ENCODE measurements at places on chromosomes 13 and 19.

GRCh38 chr19:13302526-13303270, 152.5 kb downstream of the IER2 start:
- no peak for DNase-seq

GRCh38 chr19:20154636-20155035, 12.4 kb upstream of the ZNF486 start:
- no peak for DNase-seq

GRCh38 chr13:27631156-27631555, 9.5 kb downstream of the POLR1D start:
- DNase-seq, result no peak

- DNase-seq, result no peak
These were observed 41.8 kb downstream of the EFNB2 start for GRCh38 chr13:106493533-106494220.

DNA sequence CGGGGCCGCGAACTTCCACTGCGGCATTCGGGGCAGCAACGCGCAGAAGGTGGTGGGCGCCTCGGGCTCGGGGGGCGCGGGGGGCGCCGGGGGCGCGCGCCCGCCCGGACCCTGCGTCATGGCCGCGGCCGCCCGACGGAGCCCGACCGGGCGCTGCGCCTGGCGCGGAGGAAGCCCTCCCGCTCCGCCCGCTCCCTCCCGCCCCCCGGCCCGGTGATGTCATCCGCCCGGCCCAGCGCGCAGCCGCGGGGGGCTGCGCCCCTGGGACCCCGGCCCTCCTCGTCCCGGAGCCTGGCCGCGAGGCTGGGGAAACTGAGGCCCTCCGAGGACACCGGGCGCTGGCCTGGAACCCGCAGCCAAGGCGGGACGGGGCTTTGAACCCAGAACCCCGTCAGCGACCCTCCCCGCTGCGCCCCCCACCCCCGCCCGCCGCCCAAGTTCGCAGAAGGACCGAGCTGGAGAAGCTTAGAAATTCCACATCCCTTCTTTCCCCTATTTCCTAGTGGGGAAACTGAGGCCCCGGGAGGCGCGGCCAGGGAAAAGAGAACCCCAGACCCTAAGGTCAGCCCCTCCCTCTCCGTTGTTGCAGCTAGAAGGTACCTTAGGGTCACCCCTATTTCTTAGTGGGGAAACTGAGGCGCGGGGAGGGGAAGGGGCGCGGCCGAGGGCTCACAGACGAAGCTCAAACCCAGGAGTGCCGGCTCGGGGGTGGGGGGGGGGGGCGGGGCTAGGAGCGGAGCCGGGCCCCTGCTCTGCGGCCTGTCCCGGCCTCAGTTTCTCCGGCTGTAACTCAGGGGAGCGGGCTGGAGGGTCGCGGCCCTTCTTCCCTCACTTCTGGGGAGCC, at the start of gene SHC2:
Gene SHC2 (minus strand): TSS at position 157 of the 844 bp plus-strand sequence. CDS start 37 bp downstream, at position 120.
- DNase-seq, result no peak

- DNase-seq, result no peak
These were observed 2.8 kb downstream of the HIPK4 start for GRCh38 chr19:40387155-40387554.

GRCh38 chr19:47507924-47508553, 6.8 kb downstream of the NAPA start:
- no peak for DNase-seq

GRCh38 chr13:41099986-41100385, 32.6 kb downstream of the KBTBD6 start:
- no peak for DNase-seq

- no peak for DNase-seq
These were observed 580.3 kb downstream of the GPC6 start for GRCh38 chr13:93806861-93807260.

DNA sequence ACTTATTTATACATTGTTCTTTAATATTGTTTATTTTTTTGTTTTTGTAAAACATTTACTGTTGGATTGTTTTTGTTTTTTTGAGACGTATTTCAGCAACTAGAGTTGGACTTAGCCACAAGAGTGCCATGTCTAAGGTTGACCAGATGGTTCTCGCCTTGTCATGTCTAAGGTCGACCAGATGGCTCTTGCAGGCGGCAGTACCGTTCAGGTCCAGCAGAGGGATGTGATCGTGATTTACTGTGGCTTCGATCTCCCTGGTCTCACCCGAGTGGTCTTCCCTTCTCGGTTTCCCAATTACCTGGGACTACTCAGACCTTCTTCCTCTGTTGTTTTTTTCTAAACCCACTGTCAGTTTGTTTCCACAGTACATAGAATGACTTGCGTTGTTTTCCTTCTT, 1438.6 kb downstream of the UQCRFS1 start:
- DNase-seq, result no peak

GRCh38 chr13:44416301-44416700, 42.7 kb downstream of the SERP2 start:
- no peak for DNase-seq

DNA sequence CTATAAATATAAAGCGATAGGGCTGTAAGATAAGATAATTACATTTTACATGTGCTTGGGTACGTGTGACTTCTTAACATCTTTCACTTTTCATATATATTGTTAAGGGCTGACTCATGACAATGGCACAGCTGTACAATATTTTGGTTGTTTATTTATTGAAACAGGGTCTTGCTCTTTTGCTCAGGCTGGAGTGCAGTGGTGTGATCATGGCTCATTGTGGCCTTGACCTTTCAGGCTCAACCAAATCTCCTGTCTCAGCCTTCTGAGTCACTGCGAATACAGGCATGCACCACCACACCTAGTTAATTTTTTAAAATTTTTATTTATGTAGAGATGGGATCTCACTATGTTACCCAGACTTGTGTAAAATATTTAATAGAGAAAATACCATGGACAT, 2532.4 kb upstream of the PCDH20 start:
- no peak for DNase-seq

DNA sequence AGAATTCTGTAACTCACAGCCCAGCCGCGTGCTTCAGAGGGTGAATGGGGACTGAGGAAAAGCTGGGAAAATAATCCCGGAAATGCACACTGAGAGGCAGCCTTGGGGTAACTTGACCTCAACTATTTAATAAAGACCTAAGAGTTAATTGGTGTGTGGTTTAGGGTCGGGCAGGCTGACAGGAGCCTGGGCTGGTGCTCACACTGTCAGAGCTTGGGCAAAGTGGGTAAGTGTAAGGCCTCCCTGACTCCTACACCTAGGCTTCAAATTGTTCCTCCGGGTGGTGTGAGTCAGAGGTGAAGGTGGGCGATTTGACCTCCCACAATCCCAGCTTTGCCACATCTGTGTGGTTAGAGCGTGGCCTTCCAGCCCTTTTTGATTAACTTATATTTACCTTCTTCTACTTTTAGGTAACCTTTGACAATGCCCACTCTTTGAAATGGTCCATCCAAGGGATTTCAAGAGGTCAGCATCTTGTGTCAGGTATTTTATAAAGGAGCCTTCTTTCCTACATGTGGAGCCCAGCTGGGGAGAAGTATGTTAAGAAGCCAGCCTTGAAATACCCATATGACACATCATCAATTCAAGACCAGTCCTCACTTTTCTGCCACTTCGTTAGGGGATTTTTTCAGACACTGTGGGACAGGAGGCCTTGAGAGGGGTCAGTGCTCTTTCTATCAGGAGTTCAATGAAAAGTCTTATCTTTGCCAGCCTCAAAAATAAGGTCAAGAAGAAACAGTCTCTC, 114.2 kb downstream of the NUFIP1 start:
- DNase-seq, result no peak

- DNase-seq, result no peak
These were observed 1.4 kb downstream of the CAPN12 start for GRCh38 chr19:38742906-38743305.

DNA sequence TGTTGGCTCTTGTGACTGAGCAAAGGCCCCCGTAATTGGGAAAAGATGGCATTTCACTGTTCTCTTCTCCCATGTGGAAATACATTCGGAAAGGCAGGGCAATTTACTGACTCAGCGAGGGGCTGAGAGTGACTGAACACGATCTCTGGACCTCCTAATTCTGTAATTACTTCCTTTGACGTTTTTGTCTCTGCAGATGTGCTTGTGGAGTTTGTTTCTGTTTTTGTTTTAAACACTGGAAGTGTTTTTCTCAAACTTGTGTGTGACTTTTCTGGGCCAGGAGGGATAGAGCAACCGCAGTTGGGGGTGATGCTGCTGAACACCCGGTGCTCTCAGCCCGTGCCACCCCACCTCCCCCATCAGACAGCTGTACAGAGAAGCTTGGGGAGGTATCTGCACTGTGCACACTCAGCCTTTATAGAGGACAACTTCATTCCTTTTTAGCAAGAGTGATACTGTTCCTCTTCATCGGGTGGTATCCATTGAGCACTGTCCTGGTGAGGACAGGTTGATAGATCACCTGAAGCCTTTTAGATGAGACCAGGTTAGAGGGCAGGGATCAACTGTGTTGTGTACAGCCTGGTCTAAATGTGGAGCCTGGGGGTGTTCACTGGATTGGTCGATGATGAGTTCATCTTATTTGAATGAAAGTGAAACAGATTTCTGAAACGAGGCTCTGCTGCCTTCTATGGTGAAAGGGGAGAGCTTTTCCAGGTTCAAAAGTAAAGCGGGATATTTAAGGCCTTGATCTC, 117.4 kb downstream of the ESD start:
- DNase-seq, result no peak

GRCh38 chr13:33518452-33518851, 232.9 kb upstream of the STARD13 start:
- no peak for DNase-seq

DNA sequence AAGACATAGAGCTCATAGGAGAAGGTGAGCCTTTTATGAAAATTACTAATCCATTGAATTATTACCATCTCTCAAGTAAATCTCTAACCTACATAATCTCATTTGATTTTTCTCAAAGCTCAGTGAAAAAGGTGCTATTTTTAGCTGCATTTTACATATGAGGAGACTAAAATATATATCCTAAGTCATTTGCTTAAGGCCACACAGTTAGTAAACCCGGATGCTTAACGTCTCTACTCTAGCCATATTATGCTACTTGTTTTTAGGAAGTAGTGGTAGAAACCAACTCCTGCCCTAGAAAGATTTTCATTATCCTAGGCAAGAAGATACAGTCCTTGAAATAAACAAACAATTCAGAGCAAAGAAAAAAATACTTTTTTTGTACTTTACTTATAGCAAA, 108.9 kb downstream of the RBM26 start:
- DNase-seq, result no peak

GRCh38 chr19:47618771-47619170, 9.8 kb downstream of the BICRA start:
- no peak for DNase-seq

DNA sequence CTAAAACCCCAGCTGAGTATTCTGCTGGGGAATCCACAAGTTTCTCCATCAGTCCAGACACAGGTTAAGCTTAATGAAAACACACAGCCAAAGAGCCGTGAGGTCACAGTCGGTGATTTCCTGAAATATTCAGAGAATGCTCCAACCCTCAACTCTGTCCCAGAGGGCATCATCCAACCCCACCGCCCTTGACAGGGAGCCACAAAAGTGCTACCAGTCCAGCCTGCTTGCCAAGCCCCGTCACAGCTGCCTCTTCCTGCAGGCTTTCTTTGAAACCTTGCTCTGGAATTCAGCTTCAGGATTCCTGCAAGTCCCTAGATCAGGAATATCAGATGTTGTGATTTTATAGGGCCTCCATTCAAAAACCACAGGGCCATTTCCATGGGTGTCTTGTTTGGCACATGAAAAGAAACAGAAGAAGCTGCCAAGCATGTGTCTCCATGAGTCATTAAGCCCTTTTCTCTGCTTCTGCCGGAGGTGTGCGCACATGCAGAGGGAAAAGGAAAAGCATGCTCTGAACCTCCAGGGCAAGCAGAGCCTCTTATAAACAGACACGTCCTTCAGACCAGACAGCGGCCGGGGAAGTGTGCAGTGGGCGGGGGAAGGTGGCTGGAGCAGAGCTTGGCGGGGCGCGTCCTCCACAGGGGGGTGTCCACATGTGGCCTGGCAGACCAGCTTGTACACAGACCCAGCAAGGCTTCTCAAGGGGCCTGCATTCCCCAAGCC, 164.7 kb downstream of the KATNAL1 start:
- peak; percentile 81 for DNase-seq

- DNase-seq, result no peak
These were observed 36.1 kb downstream of the OLFM4 start for GRCh38 chr13:53064731-53065130.

DNA sequence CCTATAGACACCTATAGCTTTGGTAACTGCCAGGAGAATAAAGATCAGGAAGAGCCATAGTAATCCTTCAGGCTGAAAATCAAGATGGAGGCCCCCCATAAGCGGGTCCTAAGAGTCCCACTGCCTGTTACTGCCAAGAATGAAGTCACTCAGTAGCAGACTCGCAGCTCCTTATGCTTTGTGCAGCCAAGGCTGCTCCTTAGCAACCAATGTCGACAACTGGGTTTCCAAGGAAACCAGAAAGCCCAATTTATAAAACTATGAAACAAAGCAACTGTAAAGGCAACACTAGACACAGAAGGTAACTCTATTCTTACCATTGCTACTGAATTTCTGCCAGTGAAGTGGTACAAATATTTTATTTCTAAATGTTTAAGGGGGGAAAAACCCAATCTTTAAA, 56.5 kb downstream of the DCLK1 start:
- DNase-seq, result no peak

GRCh38 chr13:48151363-48152161, 56.7 kb upstream of the MED4 start:
- no peak for DNase-seq

DNA sequence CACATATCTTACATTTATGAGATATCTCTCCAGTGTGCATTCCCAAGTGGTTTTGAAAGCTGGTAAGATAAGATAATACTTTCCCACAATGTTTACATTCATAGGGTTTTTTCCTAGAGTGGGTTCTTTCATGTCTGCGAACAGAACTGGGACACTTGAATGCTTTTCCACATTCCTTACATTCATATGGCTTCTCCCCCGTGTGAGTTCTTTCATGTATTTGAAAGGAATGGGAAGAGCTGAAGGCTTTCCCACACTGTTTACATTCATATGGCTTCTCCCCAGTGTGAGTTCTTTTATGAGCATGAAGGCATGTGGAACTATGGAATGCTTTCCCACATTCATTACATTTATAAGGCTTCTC, 19.7 kb downstream of the ZNF433 start:
- no peak for DNase-seq

GRCh38 chr19:51111606-51112005, 3.4 kb upstream of the CTU1 start:
- no peak for DNase-seq

DNA sequence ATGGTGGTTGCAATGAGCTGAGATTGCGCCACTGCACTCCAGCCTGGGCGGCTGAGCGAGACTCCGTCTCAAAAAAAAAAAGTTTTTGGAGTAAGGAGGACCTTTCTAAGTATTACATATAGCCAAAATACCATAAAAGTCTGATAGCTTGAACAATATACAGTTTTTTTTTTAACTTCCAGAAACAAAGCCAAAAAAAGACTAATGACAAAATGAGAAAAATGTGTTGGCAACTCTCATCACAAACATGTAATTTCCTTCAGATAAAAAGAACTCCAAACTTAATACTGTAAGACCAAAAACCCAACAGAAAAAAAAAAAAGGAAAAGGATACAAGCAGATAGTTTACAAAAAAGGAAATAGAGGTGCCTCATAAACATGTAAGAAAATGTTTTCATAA, 68.2 kb upstream of the MED4 start:
- DNase-seq, result no peak

DNA sequence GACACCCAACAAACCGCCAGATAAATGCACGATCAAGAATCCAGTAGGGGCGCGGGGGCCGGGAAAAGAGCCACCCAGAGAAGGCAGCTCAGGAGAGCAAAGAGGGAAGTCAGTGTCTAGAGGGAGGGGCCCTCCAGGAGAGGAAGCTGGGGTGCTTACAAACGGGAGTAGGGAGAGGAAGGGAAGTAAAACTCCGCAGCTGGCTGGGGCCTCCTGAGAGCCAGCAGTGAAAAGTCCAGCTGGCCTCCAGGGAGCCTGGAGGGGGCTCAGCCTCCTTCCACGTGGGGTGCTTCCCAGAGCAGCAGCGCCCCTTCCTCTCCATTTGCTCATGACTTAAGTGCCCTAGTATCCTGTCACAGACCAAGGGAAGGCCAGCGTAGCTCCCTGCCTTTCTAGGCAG, 51.8 kb downstream of the TMED1 start:
- no peak for DNase-seq

Measured in HS-27A (cell line).